Uterus (tissue), 4 donors: ENCODE measurements at places on chromosomes 16 and 17. TPM values are rescaled to one million over a fixed set of nuclear protein-coding genes. Genes with fewer than 3 reads are reported as not detected.

- no peak for DNase-seq
Observed at GRCh38 chr16:89572073-89572484, 3.5 kb upstream of the CPNE7 start.

DNA sequence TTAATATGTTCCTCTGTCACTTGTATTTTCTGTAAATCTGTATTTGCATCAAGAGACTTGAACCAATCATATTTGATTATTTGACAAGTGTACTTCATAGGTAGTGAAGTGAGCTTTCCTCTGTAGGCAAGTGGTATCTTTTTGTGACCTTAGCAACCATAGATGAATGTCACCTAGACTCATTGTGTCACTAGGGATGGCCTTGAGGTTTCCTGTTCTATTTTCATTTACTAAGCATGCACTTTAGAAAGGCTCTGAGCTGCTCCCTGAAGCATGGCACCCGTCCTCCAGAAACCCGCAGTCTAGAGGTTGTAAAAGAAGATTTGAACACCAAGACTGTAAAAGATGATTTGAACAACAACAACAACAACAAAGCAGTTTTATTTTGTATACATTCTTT is 151.7 kb downstream of the PRKCB start:
- no peak for DNase-seq

GRCh38 chr17:18896947-18897346 is 39.0 kb downstream of the PRPSAP2 start:
- DNase-seq, result no peak

CETP gene
- not detected for total RNA-seq

DNA sequence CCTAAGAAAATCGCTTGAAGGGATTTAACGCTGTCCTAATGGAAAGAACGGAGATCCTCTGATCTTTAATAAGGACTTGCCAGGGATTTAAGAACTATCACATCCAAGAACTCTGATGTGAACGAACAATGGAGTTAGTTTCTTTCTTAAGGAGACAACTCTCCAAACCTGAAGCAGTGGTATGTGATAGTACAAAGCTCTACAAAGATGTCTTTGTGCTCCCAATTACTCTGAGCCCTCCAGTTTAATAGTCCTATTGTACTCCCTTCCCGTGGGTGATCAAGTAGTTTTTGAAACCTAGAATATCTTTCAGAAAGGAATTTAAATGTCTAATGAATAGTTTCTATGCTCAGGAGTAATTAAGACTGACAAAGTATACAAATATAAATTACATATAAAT is 123.8 kb downstream of the FTO start:
- no peak for DNase-seq

PYDC1 gene
- not detected for total RNA-seq

DNA sequence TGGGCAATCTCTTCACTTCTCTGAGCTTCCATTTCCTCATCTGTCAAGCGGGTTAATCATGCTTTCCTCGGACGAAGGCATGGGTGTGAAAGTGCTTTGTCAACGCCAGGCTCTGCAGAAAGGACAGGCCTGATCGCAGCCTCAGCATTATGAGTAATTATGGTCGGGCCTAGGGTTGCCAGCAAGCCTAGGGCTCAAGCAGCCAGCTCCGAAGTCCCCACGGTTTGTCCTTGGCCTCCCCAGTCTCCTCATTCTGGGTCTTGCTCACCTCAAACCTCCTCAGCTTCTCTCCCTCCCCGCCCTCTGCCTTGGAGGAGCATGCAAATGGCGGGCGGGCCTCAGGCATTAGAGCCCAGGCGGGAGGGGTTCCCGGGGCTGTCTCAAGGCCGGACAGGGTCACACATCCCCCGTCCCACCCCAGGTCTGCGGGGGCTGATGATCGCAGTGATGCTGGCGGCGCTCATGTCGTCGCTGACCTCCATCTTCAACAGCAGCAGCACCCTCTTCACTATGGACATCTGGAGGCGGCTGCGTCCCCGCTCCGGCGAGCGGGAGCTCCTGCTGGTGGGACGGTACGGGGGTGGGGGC is 10.2 kb upstream of the FAM83G start:
- no peak for DNase-seq

PPM1E gene
- total RNA-seq, result not detected

DNA sequence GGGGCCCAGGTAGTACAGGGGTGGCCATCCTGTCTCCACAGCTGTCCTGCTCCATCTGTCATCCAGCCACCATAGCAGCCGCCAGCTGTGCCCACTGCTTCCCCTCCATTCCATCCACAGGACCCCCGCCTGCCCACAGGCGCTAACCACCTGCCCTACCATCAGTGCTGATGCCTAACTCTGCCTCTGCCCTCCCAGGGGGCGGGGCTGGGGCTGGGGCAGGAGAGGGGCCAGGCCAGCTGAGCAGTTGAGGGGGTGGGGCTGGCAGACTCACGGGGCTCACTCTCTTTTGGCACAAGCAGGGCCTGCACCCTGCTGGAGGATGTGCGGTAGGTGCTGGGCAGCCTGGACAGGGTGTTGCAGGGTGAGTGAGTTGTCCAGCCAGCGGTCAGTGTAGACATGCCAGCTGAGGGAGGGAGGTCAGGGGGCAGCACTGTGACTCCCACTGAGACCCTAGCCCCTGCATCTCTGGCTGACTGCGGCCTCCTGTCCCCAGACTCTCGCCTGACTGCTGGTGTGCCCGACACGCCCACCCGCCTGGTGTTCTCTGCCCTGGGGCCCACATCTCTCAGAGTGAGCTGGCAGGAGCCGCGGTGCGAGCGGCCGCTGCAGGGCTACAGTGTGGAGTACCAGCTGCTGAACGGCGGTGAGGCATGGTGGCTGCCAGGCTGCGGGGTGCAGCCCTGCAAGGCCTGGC is 9.6 kb downstream of the GALK1 start:
- DNase-seq, result no peak

SEZ6L2 gene
- total RNA-seq, result 19.4 TPM

GRCh38 chr17:28402224-28402630 is 3.8 kb downstream of the SLC46A1 start:
- no peak for DNase-seq

- peak; percentile 84 for DNase-seq
Observed at GRCh38 chr16:11257131-11257938, 1.3 kb upstream of the SOCS1 start.

- no peak for DNase-seq
Observed at GRCh38 chr17:3718201-3718600, 5.5 kb upstream of the HASPIN start.

PHOSPHO1 gene
- total RNA-seq, result 2.4 TPM

DNA sequence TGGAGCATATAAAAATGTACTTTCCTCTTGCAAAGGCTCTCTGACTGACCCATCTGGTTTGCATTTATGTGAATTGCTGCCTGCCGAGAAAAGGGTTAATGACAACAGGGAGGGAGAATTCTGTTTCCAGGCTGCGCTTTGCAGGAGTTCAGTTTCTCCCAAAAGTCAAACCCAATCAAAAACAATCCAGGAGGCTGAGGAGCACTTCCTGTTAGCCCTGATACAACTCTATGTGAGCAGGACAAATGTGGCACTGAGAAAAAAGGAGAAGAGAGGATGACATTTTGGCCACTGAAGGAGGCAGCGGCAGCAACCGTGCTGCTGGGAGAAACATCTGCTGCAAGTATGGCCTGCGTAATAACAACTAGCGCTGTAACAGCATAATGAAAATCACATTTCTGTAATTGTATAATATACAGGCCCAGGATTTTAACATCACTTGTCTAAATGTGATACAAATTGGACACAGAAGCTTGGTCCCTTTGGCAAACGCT is 26.8 kb upstream of the ELAC2 start:
- no peak for DNase-seq

ABCA6 gene
- 41.5 TPM for total RNA-seq

GRCh38 chr17:45231481-45232116 is 9.9 kb downstream of the FMNL1 start:
- no peak for DNase-seq

DNA sequence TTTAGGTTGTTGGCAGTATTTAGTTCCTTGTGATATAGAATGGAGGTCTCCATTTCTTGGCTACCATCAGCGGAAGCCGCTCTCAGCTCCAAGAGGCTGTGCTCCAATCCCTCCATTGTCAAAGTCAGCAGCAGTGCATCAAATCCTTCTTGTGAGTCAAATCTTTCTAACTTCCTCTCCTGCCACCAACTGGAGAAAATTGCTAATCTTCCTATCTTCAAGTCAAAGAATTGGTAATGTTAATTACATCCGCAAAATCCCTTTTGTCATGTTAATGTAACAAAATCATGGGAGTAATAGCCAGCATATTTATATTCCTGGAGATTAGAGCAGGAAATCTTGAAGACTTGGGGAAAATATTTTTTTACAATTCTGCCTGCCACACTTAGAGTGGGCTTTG is 436.4 kb upstream of the DYNLRB2 start:
- DNase-seq, result no peak

- no peak for DNase-seq
Observed at GRCh38 chr17:16456742-16457316, 35.2 kb downstream of the LRRC75A start.

GRCh38 chr16:11507991-11508390 is 78.7 kb downstream of the LITAF start:
- no peak for DNase-seq

- no peak for DNase-seq
Observed at GRCh38 chr17:62825182-62825581, 17.1 kb upstream of the MARCHF10 start.

DNA sequence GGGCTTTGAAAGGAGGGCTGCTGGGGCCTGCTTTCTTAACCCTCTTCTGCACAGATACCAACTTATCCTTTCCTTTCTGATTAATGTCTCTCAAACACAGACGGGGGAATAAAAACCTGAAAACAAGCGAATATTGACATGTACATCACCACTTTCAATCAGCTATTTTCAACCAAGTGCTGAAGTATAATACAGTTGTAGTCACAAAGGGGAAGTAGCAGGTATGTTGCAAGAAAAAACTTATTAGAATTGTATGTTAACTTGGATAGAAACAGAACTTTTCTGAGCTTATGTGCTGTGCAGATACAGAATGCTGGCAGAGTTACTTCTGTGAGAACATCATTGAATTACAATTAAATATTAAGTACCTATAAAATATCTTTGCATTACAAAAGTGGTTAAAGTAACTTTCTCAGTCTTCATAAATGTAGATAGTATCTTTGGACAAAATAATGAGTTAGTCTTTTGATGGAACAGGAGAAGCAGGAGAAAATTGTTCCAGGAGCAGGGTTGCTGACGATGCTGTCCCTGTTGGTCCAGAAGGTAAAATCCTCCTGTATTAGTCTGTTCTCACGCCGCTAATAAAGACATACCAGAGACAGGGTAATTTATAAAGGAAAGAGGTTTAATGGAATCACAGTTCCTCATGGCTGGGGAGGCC is 59.5 kb downstream of the RPTOR start:
- DNase-seq, result no peak

DNA sequence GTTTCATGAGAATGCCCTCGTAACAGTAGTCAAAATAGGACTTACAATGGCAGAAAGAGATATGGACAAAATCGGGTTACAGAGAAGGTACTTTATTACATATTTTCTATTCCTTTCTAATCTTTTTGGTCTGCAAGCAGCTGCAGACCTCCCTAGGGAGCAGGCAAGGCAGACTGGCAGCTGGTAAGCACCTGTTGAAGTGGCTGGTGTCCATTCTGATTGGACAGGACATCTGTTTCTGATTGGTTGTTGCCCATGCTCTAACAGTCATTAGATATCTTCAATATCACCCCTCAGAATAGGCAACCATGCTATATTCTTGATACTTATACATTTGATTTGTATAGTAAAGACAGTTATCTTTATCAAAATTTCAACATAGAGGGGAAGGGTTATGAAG is 606.3 kb downstream of the KCNJ2 start:
- no peak for DNase-seq

DNA sequence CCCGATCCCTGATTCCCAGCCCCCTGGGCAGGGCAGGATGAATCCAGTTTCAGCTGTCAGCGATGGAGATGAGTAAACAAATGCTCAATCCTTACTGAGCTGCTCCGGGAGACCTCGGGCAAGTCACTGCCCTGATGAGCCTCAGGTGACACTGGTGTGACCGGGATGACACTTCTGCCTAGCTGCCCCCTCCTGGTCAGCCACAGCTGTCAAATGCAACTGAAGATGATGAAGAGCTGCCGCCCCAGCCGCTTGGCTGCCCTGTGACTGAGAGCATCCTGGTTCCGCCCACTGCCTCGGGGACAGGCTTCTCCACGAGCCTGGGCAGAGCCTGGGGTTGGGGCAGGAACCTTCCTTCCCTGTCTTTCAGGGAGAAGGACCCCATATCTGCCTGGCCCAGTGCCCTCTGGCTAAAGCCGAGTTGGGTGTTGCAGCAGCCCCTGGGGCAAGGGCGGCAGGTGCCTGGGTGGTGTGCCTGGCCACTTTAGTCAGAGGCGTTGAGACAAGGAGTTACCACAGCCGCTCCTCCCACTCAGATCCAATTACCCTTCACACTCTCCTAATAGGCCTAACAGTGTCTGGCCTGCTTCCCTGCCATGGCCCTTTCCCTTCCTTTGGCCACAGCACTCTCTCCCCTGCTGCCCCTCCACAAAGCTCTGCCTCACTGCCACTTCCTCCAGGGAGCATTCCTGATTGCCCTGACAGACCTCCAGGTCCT is 5.5 kb downstream of the CCL17 start:
- DNase-seq, result no peak

GRCh38 chr17:32124985-32125847 is 17.1 kb upstream of the RHOT1 start:
- DNase-seq, result no peak

GRCh38 chr17:31320791-31321190 is 631 bp downstream of the EVI2A start:
- DNase-seq, result no peak

TAOK2 gene
- total RNA-seq, result 56.2 TPM

DNA sequence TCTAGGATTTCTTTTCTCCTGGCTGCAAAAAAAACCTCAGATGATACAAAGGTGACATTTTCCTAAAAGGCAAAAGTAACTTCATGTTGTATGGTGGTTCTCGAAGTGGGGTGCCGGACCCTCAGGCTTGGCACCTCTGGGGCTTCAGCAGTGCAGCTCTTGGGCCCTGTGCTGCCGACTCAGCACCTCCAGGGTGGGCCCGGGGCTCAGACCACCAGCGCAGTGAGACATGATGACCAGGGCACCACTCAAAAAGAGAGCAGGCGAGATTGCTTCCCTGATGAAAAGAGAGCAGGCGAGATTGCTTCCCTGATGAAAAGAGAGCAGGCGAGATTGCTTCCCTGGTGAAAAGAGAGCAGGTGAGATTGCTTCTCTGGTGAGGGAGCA is 98.7 kb upstream of the ZNF750 start:
- no peak for DNase-seq

HIGD1B gene
- total RNA-seq, result 8.8 TPM

GRCh38 chr16:54742436-54742835 is 188.2 kb upstream of the IRX5 start:
- no peak for DNase-seq

GRCh38 chr17:44203731-44204440 is 4.2 kb upstream of the ATXN7L3 start:
- no peak for DNase-seq

DNA sequence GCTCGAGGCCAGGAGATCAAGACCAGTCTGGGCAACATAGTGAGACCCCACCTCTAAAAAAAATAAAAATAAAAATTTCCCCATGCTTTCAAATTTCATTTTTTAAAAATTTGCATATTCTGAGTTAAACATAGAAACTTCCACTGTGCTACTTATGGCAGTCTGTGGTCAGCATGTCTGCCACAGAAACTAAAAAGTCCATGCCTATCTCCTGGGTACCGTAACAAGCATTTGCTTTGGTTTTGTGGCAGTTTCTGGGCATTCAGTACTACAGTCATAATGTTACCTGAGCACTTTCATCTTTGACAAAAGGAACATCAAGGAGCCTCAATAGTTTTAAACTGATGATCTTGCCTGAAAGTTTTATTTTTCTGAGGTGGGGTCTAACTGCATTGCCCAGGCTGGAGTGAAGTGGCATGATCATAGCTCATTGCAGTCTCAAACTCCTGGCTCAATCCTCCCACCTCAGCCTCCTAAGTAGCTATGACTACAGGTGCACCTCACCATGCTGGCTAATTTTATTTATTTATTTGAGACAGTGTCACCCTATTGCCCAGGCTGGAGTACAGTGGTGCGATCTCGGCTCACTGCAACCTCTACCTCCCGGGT is 13.2 kb upstream of the ITGA2B start:
- no peak for DNase-seq
